Left renal cortex interstitium (tissue), 4 donors: ENCODE measurements at places on chromosomes 16 and 17.

DNA sequence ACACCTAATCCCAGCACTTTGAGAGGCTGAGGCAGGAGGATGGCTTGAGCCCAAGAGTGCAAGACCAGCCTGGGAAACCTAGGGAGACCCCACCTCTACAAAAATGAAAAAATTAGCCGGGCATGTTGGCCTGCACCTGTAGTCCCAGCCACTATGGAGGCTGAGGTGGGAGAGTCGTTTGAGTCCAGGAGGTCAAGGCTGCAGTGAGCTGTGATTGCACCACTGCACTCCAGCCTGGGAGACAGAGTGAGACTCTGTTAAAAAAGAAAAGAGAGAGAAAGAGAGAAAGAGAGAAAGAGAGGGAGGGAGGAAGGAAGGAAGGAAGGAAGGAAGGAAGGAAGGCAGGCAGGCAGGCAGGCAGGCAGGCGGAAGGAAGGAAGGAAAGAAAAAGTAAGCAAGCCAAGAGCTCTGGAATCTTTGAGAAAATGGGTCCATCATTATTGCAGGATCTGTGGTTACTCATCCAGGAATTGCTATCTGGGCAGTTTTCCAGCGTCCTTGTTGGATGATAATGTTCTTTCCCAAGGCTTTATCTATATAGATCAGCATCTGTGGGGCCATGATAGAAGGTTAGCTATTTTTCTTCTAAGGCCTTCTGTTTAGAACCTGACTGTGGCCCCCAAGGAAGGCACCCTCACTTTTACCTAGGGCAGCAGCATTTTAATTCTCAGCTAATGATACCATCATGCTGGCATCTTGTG is 533.2 kb upstream of the CDH5 start:
- no peak for DNase-seq

GRCh38 chr16:19524356-19524615 is 544 bp downstream of the CCP110 start:
- no peak for DNase-seq

DNA sequence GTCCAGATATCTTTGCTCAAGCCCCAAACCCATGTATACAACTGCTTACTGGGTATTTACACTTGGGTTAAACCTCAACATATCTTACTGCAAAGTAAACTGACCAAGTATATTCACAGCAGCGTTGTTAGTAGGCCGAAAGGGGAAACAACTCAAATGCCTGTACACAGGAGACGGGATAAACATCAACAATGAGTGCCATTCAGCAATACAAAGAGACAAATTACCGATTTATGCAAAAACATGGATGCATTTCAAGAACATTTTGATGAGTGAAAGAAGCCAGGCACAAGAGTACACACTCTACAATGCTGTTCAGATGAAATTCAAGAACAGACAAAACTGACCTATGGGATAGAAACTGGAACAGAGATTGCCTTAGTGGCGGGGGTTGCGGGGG is 136.3 kb upstream of the CACNG3 start:
- no peak for DNase-seq

GRCh38 chr17:44043272-44043696 is 23.2 kb downstream of the LSM12 start:
- DNase-seq: no peak
